ENCODE measurements at places on chromosomes 2 and 18.

GRCh38 chr2:129913695-129914495, 65.6 kb upstream of the RAB6C start:
- DNase-seq: no peak

GRCh38 chr2:119174216-119174992, 15.9 kb upstream of the C1QL2 start:
- no peak for DNase-seq

GRCh38 chr2:133867166-133867565, 298.9 kb upstream of the NCKAP5 start:
- DNase-seq: no peak

DNA sequence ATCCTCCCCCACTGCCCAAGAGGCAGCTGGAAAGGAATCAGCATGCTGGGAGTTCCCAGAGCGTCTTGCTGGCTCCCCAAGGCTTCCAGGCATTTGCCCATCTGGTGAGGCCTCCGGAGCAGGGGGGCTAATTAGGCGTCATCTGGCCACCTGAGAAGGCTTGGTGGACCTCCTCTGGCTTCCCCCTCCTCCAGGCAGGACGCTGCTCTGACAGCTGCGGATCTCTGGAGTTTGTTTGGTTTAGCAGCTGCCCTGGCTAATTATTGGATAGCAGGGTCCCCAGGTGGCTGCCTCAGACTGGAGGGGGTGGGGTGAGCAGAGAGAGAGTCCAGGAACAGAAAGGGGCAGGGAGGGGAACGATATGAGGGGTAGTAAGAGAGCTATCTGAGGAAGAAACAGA, 425.2 kb upstream of the MEX3C start:
- no peak for DNase-seq

GRCh38 chr2:162166174-162166573, 14.1 kb upstream of the GCG start:
- no peak for DNase-seq

- DNase-seq: no peak
Observed at GRCh38 chr2:199956062-199956380, 639 bp downstream of the MAIP1 start.

GRCh38 chr2:204483608-204484081, 61.6 kb upstream of the PARD3B start:
- no peak for DNase-seq

GRCh38 chr18:30925795-30926194, 116.7 kb downstream of the DSC3 start:
- no peak for DNase-seq

GRCh38 chr2:207142461-207142860, 23.3 kb downstream of the KLF7 start:
- no peak for DNase-seq

DNA sequence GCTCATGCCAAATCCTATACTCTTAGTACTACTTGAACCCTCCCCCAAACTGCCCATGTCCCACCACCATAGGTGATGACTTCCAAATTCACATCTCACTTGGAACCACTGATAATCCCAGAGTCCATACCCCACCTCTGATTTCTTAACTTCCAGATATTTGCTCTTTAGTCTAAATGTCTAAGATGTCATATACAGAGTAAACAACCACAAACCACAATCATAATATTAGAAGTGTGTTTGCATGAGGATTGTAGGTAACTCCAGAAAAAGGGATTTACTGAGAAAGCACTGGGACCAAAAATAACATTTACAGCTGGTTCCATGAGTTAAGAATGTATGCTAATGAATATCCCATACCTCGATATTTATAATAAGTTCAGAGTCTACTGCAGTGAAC, 146.2 kb downstream of the ZNF385B start:
- no peak for DNase-seq

GRCh38 chr2:201255408-201256033, 4.8 kb upstream of the CASP8 start:
- no peak for DNase-seq

DNA sequence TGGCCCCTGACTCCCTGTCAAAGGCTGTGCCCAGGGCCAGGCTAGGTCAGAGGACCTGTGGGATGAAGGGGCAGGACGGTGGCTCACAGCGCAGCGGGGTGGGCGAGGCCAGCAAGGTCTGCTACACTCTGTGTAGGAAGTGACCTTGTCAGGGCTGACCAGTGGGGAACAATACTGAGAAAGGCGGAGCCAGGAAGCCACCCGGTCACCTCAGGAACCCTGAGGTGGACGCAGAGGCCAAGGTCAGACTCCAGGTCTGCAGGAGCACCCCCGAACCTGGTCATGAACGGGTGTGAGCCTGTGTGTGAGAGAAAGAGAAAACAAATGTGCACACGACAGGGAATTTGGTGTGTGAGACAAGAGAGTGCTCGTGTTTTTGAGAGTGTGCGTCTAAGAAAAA, 72.3 kb downstream of the SMAD7 start:
- DNase-seq: peak; percentile 41

DNA sequence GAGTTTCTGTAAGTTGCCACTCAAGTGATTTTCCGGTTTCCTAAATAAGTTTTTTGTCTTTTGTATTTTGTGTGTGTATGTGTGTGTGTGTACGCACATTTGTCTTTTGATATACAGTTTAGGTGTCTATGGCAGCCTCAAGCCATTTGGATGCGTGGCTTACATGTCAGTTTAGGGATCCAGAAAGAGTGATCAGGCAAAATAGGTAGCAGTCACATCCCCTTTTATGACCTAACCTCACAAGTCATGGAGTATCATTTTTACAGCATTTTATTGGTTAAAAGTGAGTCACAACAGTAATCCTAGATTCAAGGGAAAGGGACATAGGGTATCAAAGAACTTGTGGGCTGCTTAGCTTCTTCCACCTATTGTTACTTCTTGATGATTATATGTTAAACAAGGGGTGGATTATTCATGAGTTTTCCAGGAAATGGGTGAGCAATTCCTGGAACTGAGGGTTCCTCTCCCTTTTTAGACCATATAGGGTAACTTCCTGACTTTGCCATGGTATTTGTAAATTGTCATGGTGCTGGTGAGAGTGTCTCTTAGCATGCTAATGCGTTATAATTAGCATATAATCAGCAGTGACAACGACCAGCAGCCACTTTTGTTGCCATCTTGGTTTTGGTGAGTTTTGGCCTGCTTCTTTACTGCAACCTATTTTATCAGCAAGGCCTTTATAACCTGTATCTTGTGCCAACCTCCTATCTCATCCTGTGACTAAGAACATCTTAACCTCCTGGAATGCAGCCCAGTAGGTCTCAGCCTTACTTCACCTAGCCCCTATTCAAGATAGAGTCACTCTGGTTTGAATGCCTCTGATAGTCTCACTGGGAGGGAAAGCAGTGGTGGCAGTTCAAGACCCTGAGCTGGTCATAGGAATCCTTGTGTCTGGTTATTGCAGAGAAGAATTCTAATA, 8.6 kb upstream of the SOCS6 start:
- DNase-seq: no peak

- no peak for DNase-seq
Observed at GRCh38 chr2:143312441-143312840, 183.2 kb downstream of the ARHGAP15 start.

DNA sequence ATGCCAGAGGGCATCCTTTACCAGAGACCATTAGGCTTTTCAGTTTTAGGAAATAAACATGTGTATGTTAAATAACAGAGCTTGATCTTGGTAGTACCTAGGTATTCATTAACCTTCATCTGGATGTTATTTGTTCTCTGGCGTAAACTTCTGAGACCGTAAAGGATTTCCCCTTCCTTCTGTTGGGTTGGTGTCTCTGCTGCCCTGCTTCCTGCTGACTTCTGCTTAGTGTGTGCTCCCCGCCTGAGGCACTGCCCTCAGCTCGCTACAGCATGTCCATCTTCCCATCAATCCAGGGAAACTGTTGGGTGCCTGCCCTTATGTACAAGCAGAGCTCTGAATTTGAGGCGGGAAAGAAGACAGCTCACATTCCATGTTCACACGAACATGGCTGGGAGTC, 177.9 kb downstream of the TPGS2 start:
- DNase-seq: no peak

DNA sequence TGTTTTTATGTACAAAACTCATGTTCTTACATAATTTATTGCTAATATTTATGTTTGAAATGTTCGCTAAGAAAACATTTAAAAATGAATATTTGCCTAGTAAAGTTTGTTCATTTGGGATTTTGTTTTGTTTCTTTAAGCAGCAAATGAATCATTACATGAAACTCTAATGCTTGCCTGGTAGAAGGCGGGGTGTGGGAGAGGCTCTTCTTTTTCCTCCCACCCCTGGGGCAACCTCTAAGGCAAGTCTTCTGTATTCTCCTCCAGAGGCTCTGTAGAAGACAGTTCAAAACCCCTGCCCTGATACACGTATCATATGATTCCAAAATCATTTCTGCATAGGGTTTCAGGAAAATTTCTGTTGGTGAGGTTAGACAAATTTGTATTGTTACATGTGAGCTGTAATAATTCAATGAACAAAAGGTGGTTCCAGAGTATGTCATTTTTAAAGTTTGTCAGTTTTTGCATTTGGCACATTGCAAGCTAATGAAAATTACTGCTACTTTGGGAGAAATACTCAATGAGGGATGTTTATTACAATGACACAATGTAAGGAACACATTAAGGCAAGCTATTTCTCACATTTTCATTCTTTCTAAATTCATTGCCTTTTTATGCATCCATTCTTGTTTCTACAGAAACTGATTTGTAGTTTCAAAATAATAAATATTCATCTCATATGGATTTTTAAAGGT, 302.3 kb upstream of the UBE2E3 start:
- no peak for DNase-seq

DNA sequence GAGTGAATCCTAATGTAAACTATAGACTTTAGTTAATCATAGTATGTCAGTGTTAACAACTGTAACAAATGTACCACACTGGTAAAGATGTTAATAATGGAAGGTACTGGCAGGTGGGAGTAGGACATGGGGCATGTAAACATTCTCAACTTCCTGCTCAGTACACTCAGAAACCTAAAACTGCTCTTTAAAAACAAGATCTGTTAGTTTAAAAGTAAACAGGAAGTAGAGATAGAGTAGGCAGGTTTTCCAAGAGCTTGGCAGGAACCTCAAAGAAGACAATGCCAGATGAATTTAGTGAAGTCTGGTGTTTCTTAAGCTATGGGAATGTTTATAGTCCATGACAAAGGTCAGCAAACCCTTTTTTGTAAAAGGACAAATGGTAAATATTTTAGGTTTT, 46.6 kb downstream of the CCDC138 start:
- DNase-seq: no peak

GRCh38 chr18:13159579-13159978, 59.0 kb upstream of the LDLRAD4 start:
- DNase-seq: no peak

DNA sequence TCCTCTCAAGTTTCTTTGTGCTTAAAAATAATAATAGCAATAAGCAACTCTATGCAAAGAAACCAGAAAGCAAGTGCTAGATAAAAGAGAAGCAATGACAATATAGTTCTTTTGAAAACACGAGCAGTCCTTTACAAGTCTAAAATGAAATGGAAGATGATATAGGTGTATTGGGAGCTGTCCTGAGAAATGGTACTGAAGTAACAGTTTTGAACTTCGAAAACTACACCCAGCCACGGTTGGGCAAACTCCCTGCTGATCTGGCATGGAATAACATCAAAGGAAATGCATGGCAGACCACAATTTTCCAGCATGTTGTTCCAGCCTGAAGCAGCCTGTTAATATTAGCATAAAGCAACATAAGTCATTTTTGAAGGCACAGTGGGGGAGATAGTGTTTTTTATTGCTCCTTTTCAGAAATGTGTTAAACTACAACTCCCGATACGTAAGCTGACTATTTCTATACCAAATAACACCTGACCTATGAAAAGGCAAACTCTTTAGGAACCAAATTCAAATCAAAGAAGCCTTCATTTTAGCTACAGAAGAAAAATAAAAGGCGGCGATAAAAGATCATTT, 596.1 kb upstream of the KLHL29 start:
- DNase-seq: no peak

GRCh38 chr2:25056098-25056821, 14.4 kb downstream of the EFR3B start:
- DNase-seq: no peak

DNA sequence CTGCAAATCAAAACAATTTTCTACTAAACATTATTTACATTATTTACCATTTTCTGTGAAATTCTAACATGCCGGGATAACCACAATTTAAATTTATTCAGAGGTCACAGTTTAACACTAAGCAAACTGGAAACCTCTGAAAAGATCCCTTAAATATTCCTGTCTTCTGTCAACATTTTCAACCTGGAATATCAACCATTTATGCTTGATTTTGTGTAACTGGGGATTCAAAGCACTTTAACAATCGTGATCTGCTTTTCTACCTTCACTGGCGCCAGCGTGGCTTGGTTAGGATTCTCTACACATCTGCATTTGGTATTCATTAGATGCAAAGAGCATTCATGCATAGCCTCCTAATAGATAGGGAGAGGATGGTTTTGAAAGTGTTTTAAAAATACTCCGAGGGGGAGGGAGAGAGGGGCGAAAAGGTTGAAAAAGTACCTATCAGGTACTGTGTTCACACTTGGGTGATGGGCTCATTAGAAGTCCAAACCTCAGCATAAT, 59.9 kb upstream of the RAB12 start:
- DNase-seq: no peak

DNA sequence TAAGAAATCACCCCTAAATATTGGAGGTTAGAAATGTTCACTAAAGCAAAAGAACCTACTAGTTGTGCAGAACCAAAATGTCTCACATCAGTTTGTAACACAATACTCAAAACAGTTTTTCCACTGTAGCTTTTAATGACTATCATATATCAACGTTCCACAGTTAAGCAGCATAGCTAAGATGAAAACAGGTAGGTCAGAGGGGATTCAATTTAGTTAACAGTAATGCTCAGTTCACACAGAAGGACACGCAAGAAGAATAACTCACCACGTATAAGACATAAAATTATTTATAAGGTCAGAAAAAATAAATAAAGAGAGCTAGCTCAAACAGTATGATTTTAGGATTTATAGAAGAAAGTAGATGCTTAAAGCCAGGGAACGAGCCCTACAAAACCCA, 118.9 kb upstream of the CCDC150 start:
- DNase-seq: no peak

DNA sequence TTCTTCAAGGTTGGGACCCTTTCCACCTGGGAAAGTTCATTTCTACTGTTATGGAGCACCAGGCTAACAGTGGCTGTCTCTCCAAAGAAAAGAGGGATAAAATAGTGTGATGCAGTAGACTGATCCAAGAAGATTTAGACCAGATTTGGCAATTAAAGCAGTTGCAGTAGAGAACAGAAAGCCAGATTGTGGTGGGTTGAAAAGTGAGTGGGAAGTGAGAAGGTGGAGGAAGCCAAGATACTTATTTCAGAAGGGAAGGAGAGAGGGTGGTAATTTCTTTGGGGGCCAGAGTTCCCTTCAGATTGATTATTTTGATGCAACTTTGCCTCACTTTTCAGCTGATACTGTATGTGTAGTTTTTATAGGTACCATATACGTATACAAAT, 8.0 kb downstream of the MYL12B start:
- DNase-seq: no peak

DNA sequence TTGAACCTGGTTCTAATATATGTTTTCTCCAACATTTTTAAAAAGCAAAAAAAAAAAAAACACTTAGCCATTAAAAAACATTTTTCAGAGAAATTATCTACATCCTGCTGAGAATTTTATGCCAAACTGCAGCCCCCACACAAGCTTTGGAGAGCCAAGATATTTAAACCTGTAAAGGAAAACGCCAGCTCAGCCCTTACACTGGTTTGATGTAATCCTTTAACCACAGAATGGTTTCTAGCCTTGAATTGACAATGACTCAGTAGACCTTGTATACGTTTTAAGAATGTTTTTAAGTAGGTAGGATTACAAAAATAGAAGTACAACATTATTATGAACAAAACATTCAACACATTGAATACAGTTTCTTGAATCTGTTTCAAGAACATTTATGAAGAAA, 113.6 kb downstream of the BABAM2 start:
- DNase-seq: no peak

GRCh38 chr2:120797421-120798221, 62.0 kb downstream of the GLI2 start:
- no peak for DNase-seq

All from heart left ventricle (tissue), 16 donors.